Stimulated activated CD8-positive, alpha-beta memory T cell treated with anti-CD3 and anti-CD28 coated beads, Interleukin-15, amount 100 ng/mL, for 24 hours (primary cell): ENCODE measurements at places on chromosomes 11 and 22.

DNA sequence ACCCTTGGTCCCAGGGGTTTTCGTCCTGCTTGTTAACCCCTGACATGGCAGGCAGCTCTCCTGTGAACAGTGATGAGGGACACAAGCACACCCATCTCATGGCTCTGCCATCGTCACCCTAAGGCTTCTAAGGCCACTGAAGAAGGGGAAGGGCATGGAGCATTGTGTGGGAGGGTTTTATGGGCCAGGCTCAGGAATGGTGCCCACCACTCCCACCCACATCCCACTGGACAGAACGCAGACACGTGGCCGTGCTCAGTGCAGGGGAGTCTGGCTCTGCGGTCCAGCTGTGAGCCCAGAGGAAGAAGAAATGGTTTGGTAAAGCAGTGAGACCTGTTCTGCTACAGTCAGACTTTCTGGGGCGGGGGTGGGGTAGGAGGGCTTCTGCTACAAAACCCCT is 130.0 kb downstream of the CACNA1I start:
- DNase-seq: no peak

DNA sequence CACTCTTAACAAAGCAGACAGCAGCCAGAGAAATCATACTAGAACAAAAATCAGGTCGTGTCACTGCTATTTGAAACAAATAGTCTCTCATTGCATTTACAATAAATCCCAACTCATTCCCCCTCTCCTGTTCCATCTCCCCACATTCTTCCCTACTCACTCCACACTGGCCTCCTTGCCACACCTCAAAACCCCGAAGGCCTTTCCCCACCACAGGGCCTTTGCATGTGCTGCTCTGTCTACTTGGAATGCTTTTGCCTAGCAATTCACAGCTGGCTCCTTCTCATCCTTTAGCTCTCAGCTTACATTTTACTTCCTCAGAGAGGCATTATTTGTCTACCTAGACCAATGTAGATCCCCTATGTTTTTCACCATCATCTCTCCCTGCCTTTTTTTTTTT is 6.3 kb upstream of the THOC5 start:
- DNase-seq: no peak

GRCh38 chr22:45554861-45555260 is 52.2 kb downstream of the FBLN1 start:
- no peak for DNase-seq

DNA sequence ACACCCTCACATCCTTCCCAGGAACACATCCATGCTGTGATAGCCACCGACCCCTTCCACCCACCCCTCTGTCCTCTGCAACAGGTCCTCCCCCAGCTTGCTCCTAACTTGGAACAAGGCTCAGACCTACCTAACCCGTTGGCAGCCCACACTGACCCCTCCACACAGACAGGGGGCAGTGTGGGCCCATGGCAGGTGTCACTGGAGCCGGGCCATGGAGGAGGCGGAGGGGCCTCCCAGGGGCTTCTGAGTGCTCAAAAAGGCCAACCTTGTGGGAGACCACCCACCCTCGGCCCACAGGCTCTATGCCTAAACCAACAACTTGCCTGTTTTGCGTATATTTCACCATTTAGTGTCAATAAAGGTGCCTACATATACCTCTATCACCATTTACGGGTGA is 57.0 kb downstream of the CERK start:
- DNase-seq: no peak

DNA sequence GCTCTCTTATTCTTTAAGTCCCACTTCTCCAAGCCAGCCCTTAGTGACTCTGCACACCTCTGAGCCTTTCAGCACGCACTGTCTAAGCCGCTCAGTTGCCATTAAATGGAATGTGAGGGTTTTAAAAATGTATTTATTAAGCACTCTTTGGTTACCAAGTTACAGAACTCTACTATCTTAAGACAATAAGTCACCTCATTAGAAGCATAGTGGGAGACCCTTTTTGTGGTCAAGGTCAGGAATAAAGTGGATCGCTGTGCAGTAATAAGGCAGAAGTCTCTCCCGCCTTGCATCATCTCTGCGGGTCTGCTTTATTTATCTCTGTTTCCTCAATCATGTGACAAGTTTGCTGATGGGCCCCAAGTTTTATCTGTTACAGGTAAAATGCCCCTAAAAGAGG is 11.9 kb downstream of the SLC25A18 start:
- DNase-seq: no peak

DNA sequence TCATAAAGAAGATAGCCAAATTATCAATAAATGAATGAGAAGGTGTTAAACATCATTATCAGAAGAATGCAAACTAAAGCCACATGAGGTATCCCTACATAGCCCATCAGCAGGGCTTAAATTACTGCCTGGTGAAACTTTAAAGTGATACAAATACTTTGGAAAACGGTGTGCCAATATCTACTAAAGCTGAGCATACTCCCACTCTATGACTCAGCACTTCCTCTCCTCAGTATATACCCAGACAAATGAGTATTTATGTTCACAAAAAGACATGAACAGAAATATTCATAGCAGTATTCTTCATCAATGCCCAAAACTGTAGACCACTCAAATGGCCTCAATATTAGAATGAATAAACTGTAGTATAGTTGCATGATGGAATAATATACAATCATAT is 284.6 kb upstream of the ZC3H12C start:
- no peak for DNase-seq

GRCh38 chr11:134541355-134541754 is 129.3 kb upstream of the B3GAT1 start:
- no peak for DNase-seq

DNA sequence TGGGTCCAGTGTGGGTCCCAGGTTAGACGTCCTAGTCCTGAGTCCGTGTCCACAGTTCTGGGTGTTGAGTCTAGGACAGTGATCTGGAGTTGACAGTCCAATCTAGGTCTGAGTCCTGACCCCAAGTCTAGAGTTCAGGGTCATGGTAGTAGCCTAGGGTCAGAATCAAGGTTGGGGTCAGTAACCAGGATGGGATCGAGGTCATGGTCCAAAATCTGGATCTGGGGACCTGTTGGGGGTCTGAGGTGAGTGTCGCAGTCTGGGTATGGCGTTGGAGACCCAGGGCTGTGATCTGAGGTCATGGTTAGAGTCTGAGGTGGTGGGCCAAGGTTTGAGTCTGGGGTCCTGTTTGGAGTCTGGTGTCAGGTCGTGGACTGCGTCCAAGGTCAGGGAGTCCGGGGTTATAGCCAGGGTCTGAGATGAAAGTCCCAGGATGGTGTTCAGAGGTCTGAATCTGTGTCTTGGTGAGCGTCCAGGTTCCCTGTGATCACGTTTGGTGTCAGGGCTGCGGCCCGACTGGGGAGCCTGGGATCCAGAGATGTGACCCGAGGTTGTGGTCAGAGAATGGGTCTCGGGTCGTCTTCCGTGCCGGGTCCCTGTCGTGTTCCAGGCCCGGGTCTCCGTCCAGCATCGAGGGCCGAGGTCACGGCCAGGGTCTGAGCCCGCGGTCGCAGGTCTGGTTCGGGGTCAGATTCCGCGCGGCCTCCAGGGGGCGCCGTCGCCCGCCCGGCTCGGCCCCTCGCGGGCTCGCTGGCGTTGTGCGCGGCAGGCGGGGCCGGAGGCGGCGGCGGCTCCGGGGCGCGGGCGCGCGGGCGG is 432 bp upstream of the GRK2 start:
- DNase-seq: peak; percentile 76

DNA sequence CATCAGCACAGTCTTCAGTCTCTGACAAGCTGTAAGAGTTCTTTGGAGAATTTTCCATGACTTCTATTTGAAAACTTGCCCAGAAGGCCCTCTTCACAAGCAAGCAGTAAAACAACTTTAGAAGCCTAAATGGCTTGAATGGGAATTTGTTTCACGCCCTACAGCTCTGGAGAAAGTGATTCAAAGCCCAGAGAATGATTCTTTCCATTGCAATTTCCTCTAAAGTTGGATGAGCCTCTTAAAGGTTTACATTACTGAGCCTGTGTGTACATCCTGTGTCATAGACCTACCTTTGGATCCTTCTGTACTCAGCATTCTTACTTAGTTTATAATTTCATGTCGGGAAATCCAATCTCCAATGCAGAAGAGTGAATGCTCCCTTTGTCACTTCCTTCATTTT is 6.8 kb upstream of the OR8B3 start:
- no peak for DNase-seq

- DNase-seq: no peak
These were observed 60.9 kb upstream of the USP47 start for GRCh38 chr11:11780858-11781257.

DNA sequence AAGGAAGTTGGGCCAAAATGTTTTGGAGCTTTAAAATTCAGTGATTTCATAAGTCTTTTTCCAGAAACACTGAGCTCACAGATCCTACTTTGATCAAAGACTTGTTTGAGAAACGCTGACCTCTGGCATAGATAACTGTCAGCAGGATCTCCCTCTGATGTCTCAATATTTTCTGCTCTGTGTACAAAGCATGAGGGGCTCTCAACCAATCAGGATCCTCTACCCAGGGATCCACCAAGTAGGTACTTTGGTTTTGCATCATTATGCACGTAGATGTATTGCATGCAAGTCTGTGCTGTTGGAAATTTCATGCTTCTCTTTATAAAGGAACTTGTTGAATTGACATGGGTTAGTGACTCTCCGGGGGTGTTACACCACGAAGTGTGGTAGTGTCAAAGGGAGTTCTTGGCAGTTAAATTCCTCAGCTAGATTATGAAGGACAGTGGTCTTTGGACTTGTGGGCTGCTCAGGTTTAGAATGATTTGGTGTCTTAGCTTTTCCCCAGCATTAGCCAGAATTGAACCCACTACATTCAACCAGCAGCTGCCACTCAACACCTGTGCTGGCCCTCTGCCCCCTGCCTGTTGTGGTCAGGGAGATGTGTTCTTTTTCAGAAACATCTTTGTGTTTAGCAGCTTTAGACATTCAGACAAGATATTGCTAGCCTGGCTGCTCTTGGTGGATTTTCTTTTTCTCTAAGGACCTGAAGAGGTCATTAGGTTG is 1.7 kb upstream of the DIXDC1 start:
- no peak for DNase-seq

GRCh38 chr11:118380571-118380970 is 20.8 kb upstream of the ATP5MG start:
- DNase-seq: no peak

- DNase-seq: peak; percentile 33
These were observed 1.2 kb upstream of the TMEM45B start for GRCh38 chr11:129814244-129815014.

- DNase-seq: no peak
These were observed 2.5 kb upstream of the CXCR5 start for GRCh38 chr11:118881228-118881627.

DNA sequence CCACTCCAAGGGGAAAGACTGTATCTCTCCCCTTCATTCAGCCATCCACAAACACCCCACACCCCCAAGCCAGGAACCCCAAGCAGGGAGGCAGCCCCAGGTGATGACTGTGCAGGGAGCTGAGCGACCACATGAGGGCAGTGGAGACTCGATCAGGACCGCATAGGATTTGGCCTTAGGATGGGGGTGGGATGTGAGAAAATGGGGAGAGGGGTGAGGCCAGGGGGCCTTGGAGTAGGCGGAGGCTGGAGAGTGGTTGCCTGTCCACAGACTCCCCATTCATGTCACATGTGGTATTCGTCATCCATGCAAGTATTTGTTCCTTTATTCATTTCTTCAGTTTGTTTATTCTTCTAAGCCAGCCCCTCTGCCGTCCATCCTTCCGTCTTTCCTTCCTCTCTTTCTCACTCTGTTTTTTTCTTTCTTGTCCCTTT is 2.7 kb upstream of the RHOD start:
- DNase-seq: no peak

- DNase-seq: no peak
These were observed 86.0 kb downstream of the PPP6R3 start for GRCh38 chr11:68546555-68546954.

DNA sequence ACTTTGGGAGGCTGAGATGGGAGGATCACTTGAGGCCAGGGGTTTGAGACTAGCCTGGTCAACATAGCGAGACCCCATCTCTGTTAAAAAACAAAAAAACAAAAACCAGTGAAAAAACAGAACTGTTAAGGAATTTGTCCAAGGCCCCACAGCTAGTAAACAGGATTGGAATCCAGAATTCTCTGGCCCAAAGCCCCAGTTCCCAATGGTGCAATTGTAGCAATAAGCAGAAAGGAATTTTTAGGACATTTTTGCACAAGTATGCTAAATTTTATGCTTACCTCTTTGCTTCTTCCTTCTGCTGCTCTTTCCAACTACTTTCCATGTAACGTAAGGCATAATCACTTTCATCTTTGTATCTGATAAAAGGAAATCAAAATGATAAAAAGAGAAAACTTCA is 11.6 kb downstream of the MISFA start:
- DNase-seq: no peak

DNA sequence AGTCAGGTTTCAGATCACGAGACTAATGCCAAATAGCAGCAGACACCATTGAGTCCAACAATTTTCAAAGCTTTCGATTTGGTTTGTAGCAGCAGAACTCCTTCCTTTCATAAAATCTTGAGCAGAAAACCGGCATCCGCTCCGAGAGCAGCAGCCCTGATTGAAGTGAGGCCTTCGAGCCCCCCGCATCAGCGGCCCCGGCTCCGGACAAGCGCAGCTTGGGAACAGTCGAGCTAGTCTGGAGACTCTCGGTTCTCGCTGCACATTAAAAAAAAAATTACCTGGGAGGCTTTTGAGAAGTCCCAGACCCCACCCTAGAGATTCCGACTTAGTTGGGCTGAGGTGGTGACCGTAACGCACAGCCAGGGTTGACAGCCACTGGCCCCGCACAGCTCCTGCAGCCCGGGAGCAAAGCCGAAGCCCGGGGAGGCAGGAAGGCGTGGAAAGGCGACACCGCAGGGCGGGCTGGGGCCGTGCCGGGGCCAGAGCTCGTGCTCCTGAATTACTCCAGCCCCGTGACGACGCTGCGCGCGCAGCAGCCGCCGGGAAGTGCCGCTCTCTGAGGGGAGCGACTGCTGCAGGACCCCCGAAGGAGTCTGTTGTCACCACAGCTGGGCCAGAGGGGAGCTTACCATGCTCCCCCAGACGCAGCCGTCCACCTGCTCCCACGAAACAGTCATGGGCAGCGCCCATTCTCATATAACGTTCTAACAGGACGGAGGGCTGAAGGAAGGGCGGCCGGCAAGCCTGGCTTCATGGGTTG is 57.8 kb downstream of the SPATA19 start:
- no peak for DNase-seq

GRCh38 chr11:109349276-109350080 is 72.5 kb upstream of the C11orf87 start:
- DNase-seq: no peak

GRCh38 chr22:40183029-40183581 is 5.4 kb downstream of the TNRC6B start:
- no peak for DNase-seq

GRCh38 chr11:80280737-80281136 is 839.9 kb upstream of the TENM4 start:
- DNase-seq: no peak

GRCh38 chr11:69308936-69309615 is 15.1 kb downstream of the MYEOV start:
- DNase-seq: no peak

GRCh38 chr22:50272044-50272802 is 2.0 kb upstream of the MAPK11 start:
- no peak for DNase-seq

- no peak for DNase-seq
These were observed 8.4 kb upstream of the ALG8 start for GRCh38 chr11:78147807-78148206.
